A549 treated with RU486 at 1 μM for 4 hours (cell line): ENCODE measurements at places on chromosomes 2 and 18. TPM values are rescaled to one million over a fixed set of nuclear protein-coding genes. Genes with fewer than 3 reads are reported as not detected.

The CD302 gene
- 0.89 to 2.5 TPM (median 2.2 TPM) in 5 replicates for total RNA-seq

The NYAP2 gene
- not detected in 5 replicates for total RNA-seq

The STPG4 gene
- 0.10 to 0.17 TPM in 2 of 5 replicates, not detected in the others for total RNA-seq

The FAM124B gene
- 0.06 TPM in 1 of 5 replicates, not detected in the others for total RNA-seq

The ATP6V1B1 gene
- 0.32 to 2.5 TPM (median 2.1 TPM) in 5 replicates for total RNA-seq

The KLHL14 gene
- total RNA-seq: not detected in 5 replicates

The CCDC150 gene
- 2.8 to 5.7 TPM (median 4.7 TPM) in 5 replicates for total RNA-seq

The DLX2 gene
- total RNA-seq: 0.23 to 0.75 TPM (median 0.59 TPM) in 5 replicates

The ALKAL2 gene
- total RNA-seq: not detected in 5 replicates

The NEU4 gene
- total RNA-seq: 0.13 to 0.34 TPM (median 0.18 TPM) in 4 of 5 replicates, not detected in the other

The DYNAP gene
- not detected in 5 replicates for total RNA-seq

The FHL2 gene
- total RNA-seq: 66.7 to 89.2 TPM (median 79.7 TPM) in 5 replicates

The EVX2 gene
- 0.02 TPM in 1 of 5 replicates, not detected in the others for total RNA-seq

The CNTNAP5 gene
- not detected in 5 replicates for total RNA-seq

The GKN1 gene
- 0.34 to 1.2 TPM (median 0.54 TPM) in 5 replicates for total RNA-seq

The NRP2 gene
- 90.1 to 174 TPM (median 150 TPM) in 5 replicates for total RNA-seq

The ITPRIPL1 gene
- total RNA-seq: not detected in 5 replicates

The GALR1 gene
- not detected in 5 replicates for total RNA-seq

The WDR43 gene
- total RNA-seq: 76.7 to 102 TPM (median 87.5 TPM) in 5 replicates

The CTNNA2 gene
- total RNA-seq: 0.13 to 0.89 TPM (median 0.22 TPM) in 5 replicates

The CHST10 gene
- total RNA-seq: 16.2 to 17.4 TPM (median 16.7 TPM) in 5 replicates

The VSNL1 gene
- not detected in 5 replicates for total RNA-seq

The SERPINB10 gene
- not detected in 5 replicates for total RNA-seq

The TMEM163 gene
- total RNA-seq: 0.13 to 0.19 TPM in 2 of 5 replicates, not detected in the others

The HOXD3 gene
- 0.14 to 0.33 TPM (median 0.21 TPM) in 4 of 5 replicates, not detected in the other for total RNA-seq

The LRRTM1 gene
- not detected in 5 replicates for total RNA-seq

The TET3 gene
- 4.5 to 7.5 TPM (median 7.2 TPM) in 5 replicates for total RNA-seq

The CCDC93 gene
- total RNA-seq: 10.6 to 15.6 TPM (median 14.1 TPM) in 5 replicates

The SCN9A gene
- 2.5 to 5.7 TPM (median 5.2 TPM) in 5 replicates for total RNA-seq

The SLC20A1 gene
- total RNA-seq: 125 to 144 TPM (median 138 TPM) in 5 replicates

The SP140 gene
- total RNA-seq: 0.08 to 0.39 TPM in 2 of 5 replicates, not detected in the others

The GALNT3 gene
- total RNA-seq: not detected in 5 replicates

The CRYGD gene
- total RNA-seq: not detected in 5 replicates

The TLX2 gene
- 0.22 to 0.45 TPM (median 0.34 TPM) in 5 replicates for total RNA-seq

The EHBP1 gene
- total RNA-seq: 53.0 to 61.3 TPM (median 59.2 TPM) in 5 replicates

The SFT2D3 gene
- total RNA-seq: 3.8 to 7.0 TPM (median 6.1 TPM) in 5 replicates

The SERPINB2 gene
- total RNA-seq: 0.17 TPM in 1 of 5 replicates, not detected in the others

The CDK5R2 gene
- 1.7 to 3.4 TPM (median 2.8 TPM) in 5 replicates for total RNA-seq

The CERKL gene
- total RNA-seq: 0.17 to 0.32 TPM (median 0.24 TPM) in 5 replicates

The TMEM178A gene
- total RNA-seq: 0.10 to 0.20 TPM (median 0.15 TPM) in 3 of 5 replicates, not detected in the others

The ICOS gene
- total RNA-seq: not detected in 5 replicates

The RETSAT gene
- total RNA-seq: 51.9 to 58.7 TPM (median 54.3 TPM) in 5 replicates

The HRH4 gene
- 0.02 TPM in 1 of 5 replicates, not detected in the others for total RNA-seq

The CAPN14 gene
- total RNA-seq: 0.03 to 0.07 TPM (median 0.05 TPM) in 3 of 5 replicates, not detected in the others

The KCNJ3 gene
- total RNA-seq: not detected in 5 replicates

The PPP1R1C gene
- total RNA-seq: 1.7 to 3.3 TPM (median 1.8 TPM) in 5 replicates

The TMEM18 gene
- total RNA-seq: 38.4 to 46.7 TPM (median 44.9 TPM) in 5 replicates

The DSEL gene
- 0.22 to 0.39 TPM (median 0.31 TPM) in 5 replicates for total RNA-seq

The ERFE gene
- 6.1 to 10.0 TPM (median 8.4 TPM) in 5 replicates for total RNA-seq

The SLC8A1 gene
- 0.24 to 0.58 TPM (median 0.50 TPM) in 5 replicates for total RNA-seq

The AGXT gene
- not detected in 5 replicates for total RNA-seq

The TGFA gene
- total RNA-seq: 7.9 to 9.5 TPM (median 8.7 TPM) in 5 replicates

The RAD51AP2 gene
- total RNA-seq: not detected in 5 replicates

The FEV gene
- not detected in 5 replicates for total RNA-seq
